CD8-positive, alpha-beta memory T cell (primary cell): ENCODE measurements at places on chromosomes 3 and 15. TPM values are rescaled to one million over a fixed set of nuclear protein-coding genes. Genes with fewer than 3 reads are reported as not detected.
A peak's percentile ranks its signal among the peaks of the same experiment; 100 is the strongest.

- H3K36me3 ChIP-seq = no peaks in the 10 kb centered on the region
- H3K27ac ChIP-seq = no peak overlapping the region
- no peaks in the 10 kb centered on the region for H3K27me3 ChIP-seq
- no peak for DNase-seq
- peaks cover 100% of the 10 kb centered on the region for H3K4me1 ChIP-seq
Observed at GRCh38 chr3:30639937-30640336, 33.5 kb downstream of the TGFBR2 start.

GRCh38 chr15:80844011-80844732 is 65.0 kb downstream of the CEMIP start:
- H3K4me1 ChIP-seq = no peaks in the 10 kb centered on the region
- H3K27ac ChIP-seq = no peak overlapping the region
- DNase-seq = no peak
- H3K36me3 ChIP-seq = no peaks in the 10 kb centered on the region

DNA sequence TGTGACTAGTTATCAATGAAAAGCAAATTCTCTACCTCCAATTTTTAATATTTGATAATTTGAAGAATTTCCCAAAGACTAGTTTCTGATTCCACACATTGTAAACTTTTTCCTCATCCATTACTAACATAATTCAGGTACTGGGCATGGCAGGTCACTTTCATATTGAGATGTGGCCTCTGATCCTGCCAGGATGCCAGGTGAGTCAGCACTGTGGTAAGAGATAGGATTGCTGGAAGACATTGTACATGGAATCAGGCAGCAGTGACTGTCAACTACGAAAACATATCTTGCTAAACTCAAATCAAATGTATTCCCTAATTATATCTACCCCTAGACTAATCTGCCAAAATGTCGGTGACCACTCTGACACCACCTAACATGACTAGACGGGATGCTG is 33.2 kb upstream of the POU1F1 start:
- no peak overlapping the region for H3K4me3 ChIP-seq
- no peaks in the 10 kb centered on the region for H3K36me3 ChIP-seq
- no peaks in the 10 kb centered on the region for H3K4me1 ChIP-seq
- no peak for DNase-seq
- no peaks in the 10 kb centered on the region for H3K27me3 ChIP-seq

- no peak for DNase-seq
- no peak overlapping the region for H3K4me3 ChIP-seq
- H3K27ac ChIP-seq = no peak overlapping the region
- no peaks in the 10 kb centered on the region for H3K27me3 ChIP-seq
Observed at GRCh38 chr3:63135367-63135766, 142.7 kb upstream of the SYNPR start.

- H3K27ac ChIP-seq = no peak overlapping the region
- H3K4me1 ChIP-seq = no peaks in the 10 kb centered on the region
- H3K27me3 ChIP-seq = no peaks in the 10 kb centered on the region
- H3K36me3 ChIP-seq = no peaks in the 10 kb centered on the region
- H3K4me3 ChIP-seq = no peak overlapping the region
Observed at GRCh38 chr3:98070840-98071239, 16.1 kb upstream of the OR5AC2 start.

- H3K27me3 ChIP-seq = no peaks in the 10 kb centered on the region
- H3K36me3 ChIP-seq = no peaks in the 10 kb centered on the region
Observed at GRCh38 chr15:59723687-59724346, 34.7 kb upstream of the BNIP2 start.

DNA sequence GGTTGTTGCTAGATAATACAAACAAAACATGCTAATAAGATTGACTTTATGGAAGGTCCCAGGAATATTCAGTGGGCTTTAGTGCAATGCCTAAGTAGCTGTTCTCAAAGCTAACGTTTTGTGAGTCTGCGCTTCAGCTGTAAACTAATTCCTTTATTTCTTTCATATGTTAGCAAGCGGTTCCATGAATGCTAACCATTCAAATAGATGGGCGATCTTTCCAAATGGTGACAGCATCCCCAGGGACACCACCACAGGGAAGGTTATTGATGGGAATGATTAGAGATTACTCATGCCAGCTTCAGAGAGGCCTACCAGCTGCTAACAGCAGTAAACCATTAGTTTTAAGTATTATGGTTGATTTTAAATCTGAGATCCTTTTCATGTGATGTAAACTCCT is 405.7 kb upstream of the MCTP2 start:
- no peak overlapping the region for H3K4me3 ChIP-seq
- no peaks in the 10 kb centered on the region for H3K27me3 ChIP-seq
- no peak for DNase-seq
- no peak overlapping the region for H3K27ac ChIP-seq

DNA sequence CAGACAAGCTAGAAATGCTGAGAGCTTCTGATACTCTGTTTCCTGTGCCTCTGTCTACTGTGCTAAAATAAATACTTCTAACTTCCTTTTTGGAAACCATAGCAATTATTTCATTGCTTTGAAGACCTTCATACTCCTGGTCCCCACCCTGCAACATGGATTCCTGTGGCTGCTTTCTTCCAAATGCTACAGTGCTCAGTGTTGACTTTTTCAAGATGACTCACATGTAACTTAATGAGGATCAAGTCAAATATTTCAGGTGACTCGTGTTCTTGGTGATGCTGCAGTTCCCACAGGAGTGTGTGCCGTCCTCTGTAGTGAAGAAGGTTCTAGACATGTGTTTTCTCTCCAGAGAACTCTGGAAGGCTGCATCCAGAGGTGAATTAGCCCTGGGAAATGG is 288.6 kb downstream of the CLSTN2 start:
- no peak overlapping the region for H3K4me3 ChIP-seq
- no peaks in the 10 kb centered on the region for H3K27me3 ChIP-seq
- H3K27ac ChIP-seq = no peak overlapping the region
- no peaks in the 10 kb centered on the region for H3K36me3 ChIP-seq
- DNase-seq = no peak
- H3K4me1 ChIP-seq = no peaks in the 10 kb centered on the region

- no peaks in the 10 kb centered on the region for H3K36me3 ChIP-seq
- H3K27ac ChIP-seq = no peak overlapping the region
- no peaks in the 10 kb centered on the region for H3K4me1 ChIP-seq
- no peaks in the 10 kb centered on the region for H3K27me3 ChIP-seq
Observed at GRCh38 chr15:88834211-88834812, 31.1 kb downstream of the ACAN start.

- no peak overlapping the region for H3K4me3 ChIP-seq
- no peaks in the 10 kb centered on the region for H3K4me1 ChIP-seq
- H3K36me3 ChIP-seq = no peaks in the 10 kb centered on the region
- DNase-seq = no peak
- H3K27me3 ChIP-seq = no peaks in the 10 kb centered on the region
Observed at GRCh38 chr3:133410191-133410892, 10.5 kb downstream of the BFSP2 start.

GRCh38 chr3:128402319-128402718 is 64.4 kb downstream of the DNAJB8 start:
- H3K36me3 ChIP-seq = no peaks in the 10 kb centered on the region
- no peaks in the 10 kb centered on the region for H3K27me3 ChIP-seq
- no peak overlapping the region for H3K4me3 ChIP-seq

GRCh38 chr3:138180375-138181029 is 5.8 kb upstream of the DBR1 start:
- H3K27ac ChIP-seq = no peak overlapping the region
- no peak overlapping the region for H3K4me3 ChIP-seq
- H3K36me3 ChIP-seq = no peaks in the 10 kb centered on the region
- H3K27me3 ChIP-seq = peaks cover 5% of the 10 kb centered on the region
- DNase-seq = peak; percentile 12

GRCh38 chr3:100124201-100124761 is 10.0 kb upstream of the FILIP1L start:
- H3K27me3 ChIP-seq = no peaks in the 10 kb centered on the region
- no peaks in the 10 kb centered on the region for H3K4me1 ChIP-seq
- DNase-seq = no peak
- H3K4me3 ChIP-seq = no peak overlapping the region

GRCh38 chr3:150223558-150223957 is 184.5 kb upstream of the TSC22D2 start:
- peaks cover 3% of the 10 kb centered on the region for H3K4me1 ChIP-seq
- no peaks in the 10 kb centered on the region for H3K36me3 ChIP-seq
- H3K27me3 ChIP-seq = peaks cover 10% of the 10 kb centered on the region
- DNase-seq = no peak

DNA sequence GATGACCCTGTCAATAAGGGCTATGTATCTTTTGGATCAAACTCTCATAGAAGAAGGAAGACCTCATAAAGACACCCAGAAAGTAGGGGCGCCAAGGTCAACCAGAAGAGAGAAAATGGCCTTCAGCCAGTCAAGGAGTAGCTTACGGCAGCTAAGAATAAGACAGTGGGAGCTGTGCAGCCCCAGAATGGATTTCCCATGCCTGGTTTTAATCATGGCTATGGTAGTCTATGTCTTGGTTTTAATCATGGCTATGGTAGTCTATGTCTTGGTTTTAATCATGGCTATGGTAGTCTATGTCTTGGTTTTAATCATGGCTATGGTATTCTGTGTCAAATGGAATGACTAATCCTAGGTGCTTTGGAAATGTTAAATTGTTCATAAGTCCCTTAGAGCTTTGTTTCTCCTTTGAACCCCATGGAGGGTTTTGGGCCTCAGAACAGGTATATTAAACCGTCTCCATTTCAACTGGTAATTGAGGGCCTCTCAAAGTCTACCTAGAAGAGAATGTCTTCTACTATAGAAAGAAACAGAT is 742.0 kb upstream of the CFAP20DC start:
- DNase-seq = no peak
- no peak overlapping the region for H3K27ac ChIP-seq
- no peaks in the 10 kb centered on the region for H3K27me3 ChIP-seq

- H3K4me1 ChIP-seq = no peaks in the 10 kb centered on the region
- H3K36me3 ChIP-seq = no peaks in the 10 kb centered on the region
- H3K27me3 ChIP-seq = no peaks in the 10 kb centered on the region
- H3K4me3 ChIP-seq = no peak overlapping the region
Observed at GRCh38 chr3:44416031-44417030, 61.1 kb downstream of the ZNF445 start.

GRCh38 chr3:12507591-12508281 is 23.5 kb downstream of the TSEN2 start:
- no peaks in the 10 kb centered on the region for H3K36me3 ChIP-seq
- no peak overlapping the region for H3K27ac ChIP-seq
- H3K27me3 ChIP-seq = no peaks in the 10 kb centered on the region
- DNase-seq = no peak
- H3K4me1 ChIP-seq = no peaks in the 10 kb centered on the region

DNA sequence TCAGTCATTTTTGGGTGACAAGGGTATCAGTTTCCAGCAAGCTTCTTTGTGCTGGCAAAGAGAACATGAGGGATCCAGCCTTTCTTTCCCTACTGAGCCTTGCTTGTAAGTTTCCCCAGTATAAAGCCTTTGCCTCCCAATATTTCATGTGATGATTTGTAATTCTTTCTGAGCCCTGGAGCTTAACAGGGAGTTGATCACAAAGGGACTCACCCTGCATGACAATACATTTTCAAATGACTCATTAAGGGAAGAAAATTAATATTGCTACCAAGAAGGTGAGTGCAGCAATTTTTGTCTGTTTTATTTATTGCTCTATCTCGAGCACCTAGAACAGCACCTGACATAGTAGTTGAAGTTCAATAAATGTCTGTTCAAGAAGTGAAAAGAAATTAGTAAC is 27.7 kb downstream of the OXSM start:
- DNase-seq = no peak
- H3K4me3 ChIP-seq = no peak overlapping the region
- no peaks in the 10 kb centered on the region for H3K4me1 ChIP-seq
- no peak overlapping the region for H3K27ac ChIP-seq
- no peaks in the 10 kb centered on the region for H3K27me3 ChIP-seq
- no peaks in the 10 kb centered on the region for H3K36me3 ChIP-seq

DNA sequence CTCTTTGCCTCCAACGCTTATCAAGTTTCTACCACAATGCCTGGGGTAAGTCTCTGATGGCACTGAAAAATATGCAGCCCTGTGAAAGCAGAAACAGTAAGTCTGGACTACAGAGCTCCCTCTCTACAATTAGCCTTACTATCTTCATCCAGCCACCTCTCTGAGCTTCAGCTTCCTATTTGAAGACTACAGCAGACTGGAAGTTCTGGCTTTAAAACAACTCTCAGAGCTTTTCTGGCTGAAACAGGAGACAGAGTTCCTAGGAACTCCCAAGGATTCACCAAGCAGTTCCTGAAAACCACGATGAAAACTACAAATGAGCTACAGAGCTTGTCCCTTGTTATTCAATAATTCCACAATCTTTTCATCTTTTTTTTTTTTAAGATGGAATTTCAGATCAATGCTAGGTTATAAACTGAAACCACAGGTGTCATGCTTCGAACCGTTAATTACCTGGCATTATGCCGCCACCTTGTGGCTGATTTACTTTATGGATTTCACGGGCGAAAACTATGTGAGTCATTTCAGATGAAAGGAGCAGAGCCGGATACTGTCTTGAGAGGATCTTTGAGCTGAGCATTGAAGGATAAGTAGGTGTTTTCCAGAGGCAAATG is 3.9 kb downstream of the CRYGS start:
- no peaks in the 10 kb centered on the region for H3K36me3 ChIP-seq
- H3K27me3 ChIP-seq = no peaks in the 10 kb centered on the region
- H3K4me3 ChIP-seq = no peak overlapping the region
- no peaks in the 10 kb centered on the region for H3K4me1 ChIP-seq
- peak; percentile 64 for DNase-seq

DNA sequence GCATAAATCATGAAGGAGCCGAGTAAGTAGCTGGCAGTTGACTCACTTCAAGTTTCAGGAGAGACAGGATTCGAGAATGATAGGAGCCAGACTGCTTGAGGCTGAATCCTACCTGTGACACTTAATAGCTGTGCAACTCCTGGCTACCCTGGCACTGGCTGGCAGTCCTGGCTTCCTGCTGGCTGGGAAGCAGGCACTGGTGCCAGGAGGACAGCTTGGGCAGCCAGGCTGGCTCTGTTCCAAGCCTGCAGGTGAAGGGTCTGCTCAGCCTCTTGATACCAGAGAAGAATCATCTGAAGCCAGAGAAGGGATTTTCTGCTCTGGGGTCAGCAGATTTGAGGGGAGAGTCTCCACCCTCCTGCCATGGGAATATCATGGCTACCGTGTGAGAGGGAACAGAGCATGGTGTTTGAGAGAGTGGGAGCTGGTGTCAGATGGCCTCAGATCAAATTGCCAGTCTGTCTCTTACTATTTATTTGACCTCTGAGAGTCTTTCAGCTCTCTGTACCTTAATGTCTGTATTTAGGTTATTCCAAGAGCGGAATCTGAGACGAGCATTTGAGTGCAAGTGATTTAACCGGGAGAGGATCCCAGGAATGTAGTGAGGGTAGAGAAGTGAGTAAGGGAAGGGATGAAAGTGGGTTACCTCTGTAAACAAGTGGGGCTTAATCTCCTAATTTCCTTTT is 4.4 kb upstream of the XIRP1 start:
- no peak overlapping the region for H3K4me3 ChIP-seq
- no peaks in the 10 kb centered on the region for H3K4me1 ChIP-seq
- H3K36me3 ChIP-seq = no peaks in the 10 kb centered on the region
- H3K27ac ChIP-seq = no peak overlapping the region
- DNase-seq = no peak
- H3K27me3 ChIP-seq = no peaks in the 10 kb centered on the region

GRCh38 chr3:190188197-190188596 is 67.5 kb upstream of the P3H2 start:
- H3K4me3 ChIP-seq = no peak overlapping the region
- no peak overlapping the region for H3K27ac ChIP-seq
- H3K27me3 ChIP-seq = no peaks in the 10 kb centered on the region
- H3K36me3 ChIP-seq = no peaks in the 10 kb centered on the region
- no peak for DNase-seq

Gene TUSC7
- total RNA-seq = not detected

Gene SQOR
- 95.8 TPM for total RNA-seq

Gene FBXW12
- total RNA-seq = not detected

Gene CX3CR1
- 0.74 TPM for total RNA-seq

Gene C2CD4A
- 0.09 TPM for total RNA-seq

Gene SLC28A1
- total RNA-seq = not detected

Gene ROPN1
- not detected for total RNA-seq
